ENCODE measurements at places on chromosomes 16 and 17. TPM values are rescaled to one million over a fixed set of nuclear protein-coding genes. Genes with fewer than 3 reads are reported as not detected.

The ITGB4 gene
- total RNA-seq = 0.83 TPM

The TAC4 gene
- not detected for total RNA-seq

The MLKL gene
- 10.7 TPM for total RNA-seq

The PRKCB gene
- total RNA-seq = 37.1 TPM

The SAMD14 gene
- total RNA-seq = 1.1 TPM

The LDHD gene
- 0.33 TPM for total RNA-seq

The ST6GALNAC1 gene
- 1.1 TPM for total RNA-seq

The RGS9 gene
- total RNA-seq = 1.2 TPM

The KRT28 gene
- not detected for total RNA-seq

The SHCBP1 gene
- 41.8 TPM for total RNA-seq

The RCVRN gene
- not detected for total RNA-seq
